ENCODE measurements at places on chromosomes 12 and 14.

GRCh38 chr14:71244341-71244740 lies 337.1 kb downstream of the PCNX1 start:
- no peak for DNase-seq
- H3K4me1 ChIP-seq, result no peaks in the 10 kb centered on the region
- H3K27ac ChIP-seq, result no peak overlapping the region
- H3K4me3 ChIP-seq, result no peak overlapping the region

GRCh38 chr14:32014057-32014456 lies 63.0 kb upstream of the ARHGAP5 start:
- H3K36me3 ChIP-seq, result no peaks in the 10 kb centered on the region
- no peak for DNase-seq
- H3K27me3 ChIP-seq, result no peaks in the 10 kb centered on the region

- H3K4me3 ChIP-seq, result no peak overlapping the region
- no peak overlapping the region for H3K27ac ChIP-seq
- H3K27me3 ChIP-seq, result no peaks in the 10 kb centered on the region
- H3K4me1 ChIP-seq, result no peaks in the 10 kb centered on the region
Measured at GRCh38 chr12:58487255-58487654, 433.0 kb downstream of the LRIG3 start.

DNA sequence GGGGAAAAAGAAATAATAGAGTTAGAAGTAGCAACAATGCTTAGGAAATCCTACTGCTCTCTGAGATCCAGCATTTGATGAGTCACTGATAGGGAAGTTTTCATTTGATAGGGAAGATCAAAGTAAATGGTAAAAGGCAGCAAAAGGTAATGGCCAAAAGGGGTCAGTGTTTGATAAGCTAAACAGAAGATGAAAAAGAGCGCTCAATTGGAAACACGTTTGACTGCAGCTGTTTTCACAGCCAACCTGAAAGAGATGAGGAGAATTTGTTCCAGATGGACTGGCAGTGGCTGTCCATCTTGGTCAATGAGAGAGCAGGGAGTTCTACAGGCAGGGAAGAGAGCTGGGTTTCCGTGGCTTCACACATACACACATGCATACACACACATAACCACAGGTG lies 264.2 kb downstream of the TMEM132C start:
- H3K4me1 ChIP-seq, result no peaks in the 10 kb centered on the region
- no peak overlapping the region for H3K27ac ChIP-seq
- DNase-seq, result no peak
- no peaks in the 10 kb centered on the region for H3K27me3 ChIP-seq
- no peak overlapping the region for H3K4me3 ChIP-seq

DNA sequence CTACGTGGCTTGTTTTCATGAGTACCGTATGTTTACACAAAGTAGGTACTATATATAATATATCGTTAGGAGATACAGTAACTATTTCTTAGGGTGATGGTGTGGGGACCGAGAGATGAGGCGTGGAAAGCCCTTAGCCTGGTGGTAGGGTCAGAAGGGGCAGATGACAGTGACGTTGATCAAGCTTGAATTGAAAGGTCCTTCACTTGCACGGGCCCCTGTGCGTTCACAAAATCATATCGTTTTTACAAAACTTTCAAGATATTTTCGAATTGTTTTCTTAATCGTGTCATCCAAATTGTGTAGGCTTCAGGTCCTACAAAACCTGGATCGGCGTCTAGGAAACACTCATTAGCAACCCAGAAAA lies 881 bp upstream of the SOS2 start:
- peak overlapping the region; percentile 90 for H3K27ac ChIP-seq
- DNase-seq, result no peak
- H3K4me1 ChIP-seq, result no peaks in the 10 kb centered on the region
- peak overlapping the region; percentile 77 for H3K4me3 ChIP-seq
- no peaks in the 10 kb centered on the region for H3K27me3 ChIP-seq
- no peaks in the 10 kb centered on the region for H3K36me3 ChIP-seq
